ENCODE measurements at places on chromosomes 2 and 18.
A peak's percentile ranks its signal among the peaks of the same experiment; 100 is the strongest.

DNA sequence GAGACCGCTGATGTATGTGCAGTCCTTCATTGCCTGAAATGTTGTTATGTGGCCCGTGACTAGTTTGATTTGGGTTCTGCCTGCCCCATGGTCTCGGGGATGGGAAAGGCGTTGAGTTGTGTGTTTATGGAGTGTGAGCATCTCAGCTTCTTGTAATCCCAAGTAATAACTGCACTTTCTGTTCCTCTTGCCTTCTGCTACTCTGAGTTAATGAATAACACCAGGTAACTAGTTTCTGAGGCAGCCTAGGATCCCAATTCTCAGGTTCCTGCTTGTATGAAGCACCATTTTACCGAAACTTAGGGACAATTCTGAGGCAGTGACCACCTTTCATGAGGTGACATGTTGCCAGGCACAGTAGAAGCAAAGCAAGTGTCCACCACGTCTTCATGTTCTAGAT, 170.0 kb downstream of the ALK start:
- DNase-seq: no peak

- DNase-seq: no peak
Measured at GRCh38 chr2:181754105-181754504, 73.8 kb upstream of the NEUROD1 start.

- no peak for DNase-seq
Measured at GRCh38 chr2:120469426-120469825, 123.5 kb downstream of the INHBB start.

- DNase-seq: peak; percentile 84
Measured at GRCh38 chr18:5237723-5238370, 40.8 kb upstream of the AKAIN1 start.

DNA sequence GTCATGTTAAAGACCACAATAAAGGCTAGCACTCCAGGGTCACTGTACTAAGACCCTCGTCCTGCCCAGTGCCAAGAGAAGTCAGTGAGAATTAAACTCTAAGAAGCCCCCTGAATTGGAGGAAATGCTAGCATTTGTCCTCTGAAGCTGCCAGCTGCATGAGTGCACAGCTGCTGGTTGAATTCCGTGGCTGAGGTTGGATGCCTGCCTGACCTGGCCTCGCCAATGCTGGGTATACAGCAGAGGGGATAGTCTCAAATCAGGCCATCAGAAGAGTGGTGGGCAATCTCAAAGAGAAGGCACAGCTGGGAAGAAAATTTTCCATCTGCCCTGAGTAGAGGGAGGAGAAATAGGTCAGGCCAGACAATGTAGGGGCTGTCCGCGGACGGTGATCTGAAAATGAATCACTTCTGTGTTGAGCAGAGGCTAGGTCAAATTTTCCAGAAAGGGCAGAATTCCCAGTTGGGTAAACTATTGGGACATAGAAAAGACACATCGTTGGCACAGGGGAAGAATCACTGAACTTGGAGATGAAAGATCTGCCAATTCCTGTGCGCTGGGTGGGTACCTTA, 110.5 kb upstream of the AGAP1 start:
- no peak for DNase-seq

DNA sequence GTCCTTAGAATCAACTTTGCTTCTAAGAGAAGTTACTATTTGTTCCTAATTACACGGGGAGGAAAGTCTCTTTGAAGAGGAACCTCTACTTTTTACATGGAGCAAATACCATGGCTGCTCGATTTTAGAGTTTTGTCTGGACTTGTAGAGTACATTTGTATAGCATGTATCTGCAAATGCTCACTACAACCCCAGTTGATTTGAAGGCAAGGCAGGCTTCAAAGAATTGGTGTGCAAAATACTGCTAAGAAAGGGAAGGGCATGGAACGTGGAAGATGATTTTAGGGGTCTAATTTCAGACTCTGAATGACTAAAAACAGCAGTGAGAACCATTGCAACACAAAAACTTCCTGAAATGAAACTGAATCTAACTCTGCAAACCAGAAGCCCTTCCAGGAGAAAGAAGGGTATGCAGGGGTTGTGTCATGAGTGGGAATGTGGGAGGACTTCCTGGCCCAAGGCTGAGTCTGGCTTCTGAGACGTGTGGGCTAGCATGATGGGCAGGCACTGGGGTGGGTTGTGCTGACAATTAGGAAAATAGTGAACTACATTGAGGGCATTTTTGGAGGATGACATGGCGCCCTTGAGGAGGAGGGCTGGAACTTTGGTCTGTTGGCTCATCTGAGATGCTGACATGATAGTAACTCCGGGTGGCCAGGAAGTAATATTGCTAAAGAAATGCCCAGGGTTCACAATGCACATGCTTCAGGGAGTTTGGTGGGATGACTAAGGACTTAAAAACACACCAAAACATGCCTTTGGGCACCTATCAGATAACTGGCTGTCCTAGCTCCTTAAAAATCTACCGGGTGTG, 18.9 kb upstream of the IL1R2 start:
- no peak for DNase-seq

DNA sequence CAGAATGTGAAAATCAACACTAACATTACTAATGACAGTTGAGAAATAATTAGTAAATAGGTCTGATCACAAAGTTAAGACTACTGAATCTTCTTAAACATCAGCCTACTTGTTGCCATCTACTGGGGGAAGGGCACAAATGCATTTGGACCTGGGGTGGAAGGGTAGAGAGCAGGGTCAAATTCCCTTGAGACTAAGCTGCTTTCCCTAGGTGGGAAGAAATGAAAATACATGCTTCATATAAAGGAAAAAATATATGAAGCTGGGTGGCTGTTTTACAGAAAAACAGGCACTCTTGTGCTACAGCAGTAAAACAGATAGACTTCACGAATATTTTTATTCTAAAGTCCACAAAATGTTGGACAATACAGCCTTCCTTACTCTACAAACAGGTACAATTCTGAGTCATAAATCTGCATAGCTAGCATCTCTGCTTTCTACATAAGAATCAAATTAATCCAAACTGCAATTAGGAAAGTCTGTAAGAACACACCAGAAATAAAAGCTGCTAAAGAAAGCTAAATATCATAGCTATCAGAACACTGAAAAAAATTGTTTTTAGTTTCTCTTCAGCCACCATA, 10.9 kb downstream of the TRIP12 start:
- DNase-seq: peak; percentile 47

GRCh38 chr2:105426626-105427292, 27.9 kb upstream of the FHL2 start:
- no peak for DNase-seq

GRCh38 chr2:179059026-179059700, 9.2 kb upstream of the CCDC141 start:
- no peak for DNase-seq

GRCh38 chr2:99850084-99850710, 292.2 kb downstream of the AFF3 start:
- DNase-seq: no peak

DNA sequence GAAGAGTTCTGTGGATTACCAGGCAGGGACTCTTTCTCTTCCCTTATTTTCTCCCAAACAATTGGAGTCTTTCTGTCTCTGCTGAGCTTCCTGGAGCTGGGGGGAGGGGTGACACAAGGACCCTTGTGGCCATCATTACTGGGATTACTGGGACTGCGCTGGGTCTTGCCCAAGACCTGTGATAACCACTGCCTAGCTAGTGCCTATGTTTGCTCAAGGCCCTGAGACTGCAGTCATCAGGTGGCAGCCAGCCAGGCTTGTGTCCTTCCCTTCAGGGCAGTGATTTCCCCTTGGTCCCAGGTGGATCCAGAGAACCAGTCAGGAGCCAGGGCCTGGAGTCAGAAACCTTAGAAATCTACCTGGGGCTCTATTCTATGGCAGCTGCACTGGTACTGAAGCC, 355.6 kb downstream of the PARD3B start:
- DNase-seq: no peak

GRCh38 chr18:79485788-79486355, 90.1 kb downstream of the NFATC1 start:
- DNase-seq: no peak

- no peak for DNase-seq
Measured at GRCh38 chr2:71506222-71507153, 53.1 kb downstream of the DYSF start.

- DNase-seq: no peak
Measured at GRCh38 chr2:15974565-15975260, 34.4 kb downstream of the MYCN start.

DNA sequence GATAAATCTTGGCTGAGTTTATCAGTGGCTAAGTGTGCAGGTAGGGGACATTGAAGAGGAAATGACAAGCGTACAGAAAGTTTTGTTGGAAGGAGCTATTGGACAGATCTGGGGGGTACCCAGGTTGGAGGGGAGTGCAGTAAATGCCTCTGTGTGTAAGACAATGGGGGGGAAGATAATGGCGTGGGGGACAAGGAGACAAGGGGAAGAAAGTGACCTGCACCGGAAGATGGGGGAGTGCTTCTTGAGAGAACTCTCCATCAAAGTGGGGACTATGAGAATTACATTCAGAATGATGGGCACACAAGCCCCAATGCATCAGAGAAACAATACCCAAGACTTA, 190.0 kb downstream of the ALPK2 start:
- no peak for DNase-seq

GRCh38 chr2:54927085-54927750, 123.0 kb downstream of the RTN4 start:
- DNase-seq: no peak

DNA sequence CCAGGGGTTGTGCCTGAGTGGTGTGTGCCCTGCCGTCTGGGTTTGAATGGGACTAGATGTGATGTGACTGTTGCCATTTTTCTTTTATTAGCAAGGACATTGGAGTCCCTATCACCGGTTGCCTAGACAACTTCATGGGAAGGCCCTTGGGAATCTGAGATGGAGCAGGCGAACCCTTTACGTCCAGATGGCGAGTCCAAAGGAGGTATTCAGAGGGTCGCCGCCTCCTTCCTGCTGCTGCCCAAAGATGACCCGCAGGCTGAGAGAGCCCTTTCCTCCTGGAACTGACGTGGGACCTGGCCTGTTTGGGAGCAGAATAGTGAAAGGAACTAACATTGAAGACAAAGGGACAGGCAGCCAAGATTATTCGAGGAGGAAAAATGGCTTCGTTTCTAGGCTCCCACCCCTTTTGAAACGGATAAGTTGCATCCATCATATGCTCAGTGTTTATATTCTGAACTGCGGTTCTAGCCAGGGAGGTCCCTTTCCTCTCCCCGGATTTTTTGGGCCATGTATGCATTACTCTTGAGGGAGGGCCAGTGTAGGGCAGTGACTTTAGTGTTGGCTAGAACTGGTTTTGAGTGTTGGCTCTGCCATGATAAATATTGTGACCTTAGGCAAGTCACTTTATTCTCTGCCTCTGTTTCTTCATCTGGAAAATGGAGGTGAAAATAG, 673 bp downstream of the CENPO start:
- DNase-seq: peak; percentile 13

- no peak for DNase-seq
Measured at GRCh38 chr2:160139991-160140390, 60.1 kb downstream of the ITGB6 start.

DNA sequence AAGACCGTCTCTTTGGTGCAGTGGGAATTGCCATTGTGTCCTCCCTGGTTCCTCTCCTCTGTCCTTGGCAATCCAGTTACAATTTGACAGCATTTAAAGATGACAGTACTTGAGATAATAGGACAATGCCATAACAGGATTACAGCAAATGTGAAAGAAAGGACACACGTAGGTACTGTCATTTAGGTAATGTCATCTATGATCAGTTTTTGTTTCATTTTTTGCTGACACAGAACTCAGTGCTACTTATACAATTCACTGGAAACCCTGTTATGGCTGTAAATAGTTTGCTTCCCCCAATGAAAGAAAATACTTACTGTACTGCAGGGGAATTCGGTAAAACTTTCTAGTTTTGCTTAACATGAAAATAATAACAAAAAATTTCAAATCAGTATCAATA, 65.2 kb downstream of the BCL11A start:
- DNase-seq: no peak

DNA sequence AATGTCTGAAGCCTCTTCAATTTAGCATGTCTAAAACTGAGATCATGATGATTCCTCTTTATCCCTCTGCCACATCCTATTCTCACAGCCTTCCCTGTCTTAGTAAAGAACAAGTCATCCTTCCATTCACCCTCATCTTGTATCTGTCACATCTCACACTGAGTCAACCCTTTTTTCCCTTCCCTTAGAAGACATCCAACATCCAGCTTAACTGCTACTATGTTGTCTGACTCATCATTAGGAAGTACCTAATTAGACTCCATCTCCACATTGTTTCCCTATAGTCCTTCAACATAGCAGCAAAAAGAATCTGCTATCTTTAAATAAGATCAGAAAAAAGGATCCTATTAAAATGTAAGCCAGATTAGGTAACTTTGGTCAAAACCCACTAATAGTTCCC, 85.2 kb upstream of the GRB14 start:
- no peak for DNase-seq

GRCh38 chr2:150477347-150477746, 10.1 kb downstream of the RND3 start:
- no peak for DNase-seq

GRCh38 chr2:86624267-86624547, 542 bp upstream of the RNF103 start:
- no peak for DNase-seq

GRCh38 chr18:76979906-76980305, 152.7 kb downstream of the MBP start:
- no peak for DNase-seq

DNA sequence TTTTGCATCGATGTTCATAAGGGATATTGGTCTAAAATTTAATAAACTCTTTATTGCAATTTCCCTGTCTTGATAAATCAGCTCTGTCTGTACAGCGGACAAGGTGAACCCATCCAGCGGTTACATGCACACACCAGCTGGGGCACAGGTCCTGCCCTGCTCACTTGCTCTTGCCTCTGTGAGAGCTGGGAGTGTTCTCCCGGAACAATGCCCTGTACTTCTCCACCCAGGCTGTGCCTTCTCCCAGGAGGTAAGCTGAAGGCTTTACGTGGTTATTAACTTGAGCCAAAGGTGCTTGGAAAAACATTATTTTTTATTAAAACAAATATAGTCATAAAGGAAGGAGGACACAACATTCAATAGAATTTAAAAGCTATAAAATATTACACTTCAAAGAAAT, 117.6 kb downstream of the ALPK2 start:
- no peak for DNase-seq

GRCh38 chr18:23114911-23115310, 20.4 kb upstream of the CABLES1 start:
- DNase-seq: no peak

DNA sequence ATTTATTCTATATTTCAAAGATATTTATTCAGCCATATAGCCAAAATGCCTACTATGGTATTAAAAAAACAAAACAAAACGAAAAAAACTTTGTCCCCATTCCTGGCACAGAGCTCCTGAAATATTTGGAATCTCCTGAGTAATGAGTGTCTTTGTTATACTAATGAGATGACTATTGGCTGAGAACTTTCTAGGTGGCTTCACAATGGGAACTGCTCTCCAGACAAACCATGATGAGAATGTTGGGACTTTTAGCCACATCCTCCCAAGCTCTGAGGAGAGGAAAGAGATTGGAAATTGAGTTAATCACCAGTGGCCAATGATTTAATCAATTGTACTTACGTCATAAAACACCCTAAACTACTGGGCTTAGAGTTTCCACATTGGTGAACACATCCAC, 631.8 kb upstream of the SETBP1 start:
- DNase-seq: no peak

All from hematopoietic multipotent progenitor cell treated with erythropoietin and hydrocortisone succinate and interleukin-3 and kit ligand, for 15 days (in vitro differentiated cells).